ENCODE measurements at places on chromosomes 2 and 18. TPM values are rescaled to one million over a fixed set of nuclear protein-coding genes. Genes with fewer than 3 reads are reported as not detected.

XIRP2 gene
- total RNA-seq: 0.49 TPM

CHAC2 gene
- 3.2 TPM for total RNA-seq

ARHGAP25 gene
- 2.0 TPM for total RNA-seq

YWHAQ gene
- 517 TPM for total RNA-seq

OSBPL6 gene
- 15.7 TPM for total RNA-seq

CROCC2 gene
- not detected for total RNA-seq

TDRD15 gene
- total RNA-seq: not detected

SIX2 gene
- total RNA-seq: 0.25 TPM

DSC3 gene
- total RNA-seq: 0.49 TPM

GCKR gene
- 0.49 TPM for total RNA-seq
